ENCODE measurements at places on chromosomes 4 and X.

- DNase-seq: no peak
Measured at GRCh38 chr4:106987311-106987710, 48.8 kb downstream of the DKK2 start.

GRCh38 chr4:51963841-51964517 lies 56.2 kb downstream of the LRRC66 start:
- no peak for DNase-seq

GRCh38 chrX:149629730-149630387 lies 1.7 kb downstream of the TMEM185A start:
- no peak for DNase-seq

DNA sequence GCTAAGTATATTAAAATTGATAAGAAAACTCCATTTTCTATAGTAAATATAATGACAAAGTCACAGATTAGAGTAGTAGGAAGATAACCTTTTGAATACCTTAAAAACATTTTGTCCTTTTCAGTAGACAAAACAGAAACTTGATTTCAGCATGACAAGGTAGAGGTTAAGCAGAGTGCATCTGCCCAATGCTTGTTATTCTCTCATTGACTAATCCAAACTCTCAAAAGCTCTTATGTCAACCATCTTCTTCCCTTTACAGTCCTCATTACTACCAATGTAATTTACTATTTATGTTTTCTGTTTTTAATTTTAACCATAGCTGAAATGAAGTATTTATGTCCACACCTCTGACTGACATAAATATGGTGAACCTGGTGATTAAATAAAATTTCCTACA lies 11.1 kb downstream of the NIPAL1 start:
- DNase-seq: no peak

DNA sequence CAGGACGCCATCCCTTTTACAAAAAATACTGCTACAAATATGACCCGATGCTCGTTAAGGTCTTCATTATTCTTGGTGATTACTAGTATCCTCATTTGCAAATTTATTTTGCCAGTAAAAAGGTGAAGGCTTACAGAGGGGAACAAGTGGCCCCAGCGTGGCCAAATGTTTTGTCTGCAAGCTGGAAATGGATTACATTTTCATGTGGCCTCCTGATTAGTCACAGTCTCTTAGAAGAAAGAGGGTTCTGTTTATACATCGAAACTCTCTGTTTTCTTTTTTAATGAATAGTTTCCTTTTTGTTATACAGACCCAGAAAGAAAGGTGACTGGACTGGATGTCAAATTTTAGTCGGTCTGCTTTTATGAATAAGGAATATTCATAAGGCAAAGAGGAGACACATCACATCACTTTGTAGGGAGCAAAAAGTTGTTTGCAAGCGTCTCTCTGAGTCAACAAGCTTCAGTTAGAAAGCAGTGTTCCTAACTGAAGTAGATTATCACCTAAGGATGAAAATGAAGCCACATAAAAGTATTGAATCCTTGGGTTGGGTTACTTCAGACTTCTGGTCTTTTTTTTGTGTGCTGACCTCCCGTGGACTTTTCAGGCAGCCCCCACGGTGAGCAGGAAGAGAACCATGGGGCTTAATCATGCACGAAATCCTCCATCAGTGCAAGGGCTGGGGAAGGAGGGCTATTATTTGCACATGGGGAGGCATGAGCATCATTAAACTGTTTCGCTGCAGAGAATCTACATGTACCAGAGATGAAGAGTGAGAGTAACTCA lies 125.6 kb downstream of the ARSF start:
- DNase-seq: no peak

GRCh38 chr4:186514271-186514950 lies 41.0 kb downstream of the MTNR1A start:
- DNase-seq: no peak

DNA sequence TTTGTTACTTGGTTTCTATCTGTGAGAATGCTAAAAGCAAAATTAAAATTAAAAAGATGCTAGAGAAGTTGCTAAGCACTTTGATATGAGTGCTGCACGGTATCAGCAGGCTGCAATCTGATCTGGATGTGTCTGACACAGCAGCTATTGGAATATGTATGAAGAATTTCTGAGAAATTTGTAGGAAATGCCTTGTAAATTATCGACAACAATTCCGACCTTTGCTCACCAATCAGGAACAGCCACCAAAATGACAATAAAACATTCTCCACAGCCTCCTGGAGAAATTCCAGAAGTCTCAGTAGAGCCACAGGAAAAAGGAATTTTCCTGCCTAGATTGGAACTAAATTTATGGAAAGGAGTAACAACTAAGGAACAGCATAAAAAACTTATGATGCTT lies 82.5 kb downstream of the TIGD2 start:
- no peak for DNase-seq

DNA sequence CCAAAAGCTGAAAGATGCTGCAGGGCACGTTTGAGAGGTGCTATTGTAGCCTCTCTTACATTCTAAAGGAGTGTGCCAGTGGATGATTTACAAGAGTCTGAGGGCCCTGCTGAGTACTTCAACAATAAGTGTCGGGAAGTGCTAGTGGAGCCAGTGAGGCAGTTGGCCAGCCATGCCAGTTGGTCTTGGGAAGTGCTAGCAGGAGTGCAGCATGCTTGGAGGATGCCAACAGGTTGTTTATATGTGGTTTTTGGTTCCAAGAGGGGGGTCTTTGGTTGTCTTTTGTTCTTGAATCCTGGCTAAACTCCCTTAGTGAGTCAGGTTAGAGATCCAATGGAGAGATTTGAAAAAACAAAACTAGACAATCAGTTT lies 335.3 kb downstream of the PABPC4L start:
- DNase-seq: no peak

DNA sequence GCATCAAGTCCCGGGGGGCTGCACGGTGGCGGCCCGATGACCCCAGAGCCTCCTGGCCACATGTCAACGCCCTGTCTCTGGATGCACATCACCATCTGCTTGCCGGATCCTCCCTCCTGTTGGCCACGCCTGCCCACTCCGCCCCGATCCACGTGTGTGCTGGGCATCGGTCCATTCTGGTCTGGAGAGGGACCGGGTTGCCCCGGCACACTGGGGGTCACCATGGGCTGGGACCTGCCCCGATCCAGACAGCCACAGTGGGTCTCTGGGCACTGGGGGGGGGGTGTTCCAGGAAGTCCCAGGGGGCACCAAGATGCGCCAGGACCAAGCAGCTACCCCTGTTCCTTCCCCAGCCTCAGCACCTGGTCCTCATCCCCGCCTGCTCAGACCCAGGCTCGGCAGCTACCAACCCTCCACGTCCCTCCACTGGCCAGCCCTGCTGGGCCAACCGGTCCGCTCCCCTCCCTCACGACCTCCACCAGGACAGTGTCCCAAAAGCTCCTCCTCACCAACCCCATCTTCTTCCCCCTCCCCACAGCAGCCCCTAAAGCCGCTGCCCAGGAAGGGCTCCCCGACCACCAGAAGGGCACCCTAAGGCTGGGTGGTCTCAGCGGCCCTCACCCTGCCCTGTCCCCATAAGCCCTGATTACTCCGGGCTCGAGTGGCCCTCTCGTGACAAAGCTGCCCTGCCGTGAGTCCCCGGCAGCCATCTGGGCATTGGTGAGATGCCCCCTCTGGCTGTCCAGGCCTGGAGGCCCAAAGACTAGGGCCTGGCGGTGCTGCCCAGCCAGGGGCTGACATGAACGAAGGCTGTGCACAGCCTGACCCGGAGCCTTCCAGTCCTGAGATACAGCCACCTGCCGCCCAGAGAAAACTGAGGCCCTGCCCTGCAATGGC lies 4.6 kb downstream of the CTBP1 start:
- DNase-seq: no peak

DNA sequence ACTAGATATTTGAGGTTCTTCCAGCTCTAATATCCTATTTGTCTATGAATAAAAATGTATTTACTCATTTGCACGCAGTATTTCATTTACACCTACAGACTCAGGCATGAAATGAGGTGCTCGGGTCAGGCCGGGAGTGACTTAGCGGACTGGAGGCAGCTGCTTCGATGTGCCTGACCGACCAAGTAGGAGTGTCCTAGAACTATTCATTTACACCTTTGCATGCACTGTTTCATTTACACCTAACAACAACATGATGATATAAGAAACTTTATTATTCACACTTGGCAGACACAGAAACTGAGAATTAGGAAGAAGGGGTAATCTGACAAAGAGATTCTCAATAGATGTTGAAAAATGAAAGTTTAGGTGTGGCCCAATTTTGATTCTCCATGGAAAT lies 28.7 kb upstream of the FAT1 start:
- no peak for DNase-seq

DNA sequence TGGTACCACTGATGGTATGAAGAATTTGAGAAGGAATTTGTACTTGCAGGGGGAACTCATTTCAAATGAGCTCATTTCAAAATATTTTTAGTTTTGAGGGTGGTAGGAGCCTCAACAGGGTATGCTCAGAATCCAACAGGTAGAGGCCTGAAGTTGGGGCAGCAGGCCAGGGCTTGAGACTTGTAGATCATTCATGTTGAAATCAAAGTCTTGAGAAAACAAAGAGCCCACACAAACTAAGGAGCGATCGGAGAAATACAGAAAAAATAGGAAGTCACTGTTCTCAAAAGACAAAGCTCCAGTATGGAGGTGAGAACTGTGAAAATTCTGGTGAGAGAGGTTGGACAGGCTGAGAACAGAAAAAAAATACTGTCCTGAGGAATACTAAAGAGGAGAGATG lies 979 bp upstream of the SLC9A6 start:
- peak; percentile 37 for DNase-seq

- DNase-seq: no peak
Measured at GRCh38 chr4:905485-906338, 26.4 kb downstream of the GAK start.

GRCh38 chr4:155578219-155578618 lies 88.4 kb upstream of the GUCY1A1 start:
- DNase-seq: no peak

GRCh38 chr4:675980-676870 lies 1.9 kb downstream of the MYL5 start:
- no peak for DNase-seq

DNA sequence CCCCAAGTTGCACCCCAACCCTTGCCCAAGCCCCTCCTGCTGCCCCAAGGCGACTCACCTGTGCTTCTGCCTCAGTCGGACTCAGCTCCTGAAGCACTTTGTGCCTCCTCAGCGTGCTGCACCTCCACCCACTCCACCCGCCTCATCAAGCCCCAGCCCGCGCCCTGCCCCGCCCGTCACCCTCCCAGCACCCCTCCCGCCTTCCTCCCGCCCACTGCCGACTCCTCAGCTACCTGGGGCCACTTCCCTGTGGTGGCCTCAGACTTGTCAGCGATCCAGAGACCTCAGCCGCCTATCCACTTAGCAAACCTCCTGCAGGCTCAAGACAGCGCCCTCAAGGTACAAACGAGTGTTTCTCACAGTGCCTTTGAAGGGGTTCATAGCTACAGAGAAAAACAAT lies 19.6 kb upstream of the IQCM start:
- DNase-seq: no peak

- DNase-seq: no peak
Measured at GRCh38 chrX:77342004-77342403, 105.2 kb upstream of the FGF16 start.

- DNase-seq: peak; percentile 5
Measured at GRCh38 chrX:9530848-9531274, 66.0 kb downstream of the TBL1X start.

DNA sequence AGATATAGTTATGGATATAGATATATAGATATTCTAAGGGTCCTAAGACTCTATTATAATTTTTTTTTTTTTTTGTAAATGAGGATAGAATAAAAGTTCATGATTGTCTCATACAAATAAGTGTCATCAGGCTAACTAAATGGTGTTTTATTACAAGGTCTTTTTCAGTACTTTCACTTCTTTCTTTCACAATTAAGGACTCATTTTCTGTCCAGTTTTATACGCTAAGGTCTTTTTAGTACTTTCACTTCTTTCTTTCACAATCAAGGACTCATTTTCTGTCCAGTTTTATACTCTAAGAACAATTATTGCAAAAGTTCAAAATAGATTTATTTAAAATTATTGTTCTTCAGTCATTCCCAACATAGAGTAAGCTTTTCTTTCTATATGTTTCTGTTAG lies 32.7 kb downstream of the RUFY3 start:
- DNase-seq: peak; percentile 73

DNA sequence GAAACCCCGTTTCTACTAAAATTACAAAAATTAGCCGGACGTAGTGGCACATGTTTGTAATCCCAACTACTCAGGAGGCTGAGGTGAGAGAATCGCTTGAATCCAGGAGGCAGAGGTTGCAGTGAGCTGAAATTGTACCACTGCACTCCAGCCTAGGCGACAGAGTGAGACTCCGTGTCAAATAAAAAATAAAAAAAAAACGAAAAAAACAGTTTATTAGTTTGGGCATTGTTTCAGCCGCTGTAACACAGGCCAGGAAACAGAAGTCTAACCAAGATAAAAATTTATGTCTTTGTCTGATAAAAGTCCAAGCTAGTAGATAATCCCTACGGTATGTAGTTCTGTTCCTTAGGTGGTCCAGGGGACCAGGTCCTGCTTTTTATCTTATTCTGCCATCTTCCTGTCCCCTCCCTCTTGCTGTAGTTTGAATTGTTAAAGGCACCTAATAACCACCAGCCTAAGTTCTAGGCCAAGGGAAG lies 21.4 kb downstream of the USO1 start:
- no peak for DNase-seq

- peak; percentile 16 for DNase-seq
Measured at GRCh38 chr4:122762520-122762919, 30.0 kb downstream of the BBS12 start.

GRCh38 chr4:11535333-11535732 lies 106.6 kb upstream of the HS3ST1 start:
- DNase-seq: no peak

DNA sequence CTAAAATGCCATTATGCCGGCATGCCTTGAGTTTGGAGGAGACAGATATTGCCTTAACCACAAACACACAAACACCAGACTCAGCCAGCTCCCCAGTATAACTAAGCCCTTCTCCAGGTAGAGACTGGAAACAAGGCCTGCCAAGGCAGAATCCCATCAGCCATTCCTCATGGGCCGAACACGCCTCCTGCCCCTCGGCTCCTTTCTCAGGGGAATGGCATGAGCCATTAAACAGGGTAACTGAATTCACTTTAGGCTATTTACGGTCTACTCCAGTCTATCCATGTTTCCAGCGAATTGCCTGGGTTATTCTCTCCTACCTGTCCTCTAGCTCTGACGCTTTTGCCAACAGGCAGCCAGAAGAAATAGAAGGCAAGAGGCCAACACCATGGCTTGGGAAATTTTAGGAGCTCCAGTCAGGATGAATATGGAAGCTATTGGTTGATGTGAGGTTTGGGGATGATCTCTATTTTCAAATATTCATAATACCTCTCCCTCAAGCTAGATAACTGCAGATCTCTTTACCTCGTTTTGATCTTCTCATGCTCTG lies 4.9 kb downstream of the SEL1L3 start:
- no peak for DNase-seq

GRCh38 chrX:3445806-3446490 lies 99.5 kb upstream of the MXRA5 start:
- no peak for DNase-seq

GRCh38 chr4:109764376-109764775 lies 34.5 kb upstream of the PLA2G12A start:
- no peak for DNase-seq

GRCh38 chr4:14269824-14270223 lies 642.3 kb upstream of the BOD1L1 start:
- DNase-seq: peak; percentile 80

- no peak for DNase-seq
Measured at GRCh38 chr4:77859256-77859655, 3.4 kb upstream of the MRPL1 start.
